Urinary bladder (tissue), 4 donors: ENCODE measurements at places on chromosomes 12 and 14. TPM values are rescaled to one million over a fixed set of nuclear protein-coding genes. Genes with fewer than 3 reads are reported as not detected.
A peak's percentile ranks its signal among the peaks of the same experiment; 100 is the strongest.

- DNase-seq = no peak
These were observed 145.2 kb upstream of the KRR1 start for GRCh38 chr12:75656648-75657047.

DNA sequence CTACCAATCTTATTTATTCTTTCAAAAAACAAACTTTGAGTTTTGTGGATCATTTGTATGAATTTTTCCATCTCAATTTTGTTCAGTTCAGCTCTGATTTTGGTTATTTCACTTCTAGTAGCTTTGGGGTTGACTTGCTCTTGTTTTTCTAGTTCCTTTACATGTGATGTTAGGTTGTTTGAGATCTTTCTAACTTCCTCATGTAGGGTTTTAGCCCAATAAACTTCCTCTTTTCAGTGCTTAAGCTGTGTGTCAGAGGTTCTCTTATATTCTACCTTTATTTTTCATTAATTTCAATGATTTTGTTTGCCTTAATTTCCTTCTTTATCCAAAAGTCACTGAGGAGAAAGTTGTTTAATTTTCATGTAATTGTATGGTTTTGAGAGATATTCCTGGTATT, 860.4 kb upstream of the FBXO33 start:
- no peak for DNase-seq

GRCh38 chr14:68522510-68523325, 270.1 kb downstream of the ZFP36L1 start:
- no peak for DNase-seq

- no peak for DNase-seq
These were observed 31.4 kb downstream of the MAP1LC3B2 start for GRCh38 chr12:116590561-116590960.

- no peak for DNase-seq
These were observed 201.2 kb downstream of the DPF3 start for GRCh38 chr14:72692696-72693095.

GRCh38 chr12:52342781-52343490, 21.7 kb upstream of the KRT83 start:
- no peak for DNase-seq

GRCh38 chr12:49671031-49671765, 36.0 kb downstream of the FMNL3 start:
- no peak for DNase-seq

DNA sequence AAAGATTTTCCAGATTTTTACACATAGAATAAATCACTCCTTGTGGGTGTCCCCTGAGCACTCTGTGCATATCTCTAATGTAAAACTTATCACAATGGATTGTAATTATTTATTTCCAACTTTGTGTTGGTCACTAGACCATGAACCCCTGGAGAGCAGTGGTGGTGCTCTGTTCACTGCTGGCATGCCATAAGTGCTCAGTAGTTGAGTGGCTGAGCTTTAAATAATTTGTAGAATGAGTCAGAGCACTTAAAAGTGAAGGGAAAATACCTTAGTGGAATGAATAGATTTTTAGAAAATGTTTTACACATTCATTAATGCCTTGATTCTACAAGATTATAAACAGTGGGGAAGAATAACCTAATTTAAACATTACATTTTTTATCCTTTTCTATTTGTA, 6.3 kb downstream of the MGAT4C start:
- no peak for DNase-seq

DNA sequence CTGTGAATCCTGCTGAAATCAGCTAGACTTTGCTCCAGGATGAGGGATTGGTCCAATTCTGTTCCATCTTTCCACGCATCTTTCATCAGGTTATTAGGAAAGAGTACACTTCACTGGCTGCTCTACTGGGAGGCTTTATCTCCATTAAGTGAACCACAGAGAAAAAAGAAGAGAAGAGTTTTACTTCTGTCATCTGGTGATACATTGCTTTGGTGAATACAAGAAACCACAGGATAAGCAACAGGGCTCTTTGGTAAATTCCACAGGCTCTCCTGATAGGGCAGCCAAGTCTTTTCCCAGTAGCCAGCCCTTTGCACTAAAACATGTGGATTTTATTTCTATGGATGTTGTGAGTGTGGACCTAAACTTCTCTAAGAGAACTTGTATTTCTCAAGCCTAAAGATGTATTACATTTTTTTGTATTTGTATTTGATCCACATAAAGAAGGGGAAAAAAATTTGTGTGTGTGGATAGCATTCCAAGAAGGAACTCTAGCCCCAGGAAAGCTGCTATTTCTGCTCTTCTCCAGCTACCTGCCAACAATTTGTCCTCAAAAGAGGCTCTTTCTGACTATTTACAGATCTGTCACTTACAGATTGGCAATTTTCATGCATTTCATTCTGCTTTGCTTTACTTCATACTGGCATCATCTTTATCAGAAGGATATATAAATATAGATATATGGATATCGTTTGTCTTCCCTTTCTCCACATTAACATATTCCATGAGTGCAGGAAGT, 1117.6 kb upstream of the TMEM132C start:
- DNase-seq = no peak

GRCh38 chr14:71739273-71739990, 192.8 kb upstream of the RGS6 start:
- peak; percentile 68 for DNase-seq

GRCh38 chr14:33499687-33500086, 451.2 kb downstream of the EGLN3 start:
- DNase-seq = no peak

- DNase-seq = no peak
These were observed 88.3 kb downstream of the FIGNL2 start for GRCh38 chr12:51760231-51760630.

- no peak for DNase-seq
These were observed 32.1 kb downstream of the CRACR2A start for GRCh38 chr12:3720772-3721171.

GRCh38 chr12:104248444-104248843, 32.9 kb downstream of the TXNRD1 start:
- no peak for DNase-seq

DNA sequence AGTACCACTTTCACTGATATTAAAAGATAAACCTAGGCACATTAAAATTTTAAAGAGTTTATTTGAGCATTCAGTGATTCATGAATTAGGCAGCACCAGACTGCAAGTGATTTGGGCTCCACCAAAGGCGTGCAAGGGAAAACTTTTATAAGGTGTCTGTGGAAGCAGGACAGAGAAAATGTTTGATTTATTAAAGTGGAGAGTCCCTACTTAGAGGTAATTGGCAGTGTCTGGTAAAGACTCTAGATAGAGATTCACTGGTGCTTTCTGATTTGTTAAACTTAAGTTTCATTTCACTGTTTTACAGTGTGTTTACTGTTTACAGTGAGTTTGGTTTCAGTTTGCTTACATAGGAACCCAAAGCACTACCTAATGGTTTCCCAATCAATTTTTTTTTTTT, 72.8 kb downstream of the ANKS1B start:
- DNase-seq = no peak

DNA sequence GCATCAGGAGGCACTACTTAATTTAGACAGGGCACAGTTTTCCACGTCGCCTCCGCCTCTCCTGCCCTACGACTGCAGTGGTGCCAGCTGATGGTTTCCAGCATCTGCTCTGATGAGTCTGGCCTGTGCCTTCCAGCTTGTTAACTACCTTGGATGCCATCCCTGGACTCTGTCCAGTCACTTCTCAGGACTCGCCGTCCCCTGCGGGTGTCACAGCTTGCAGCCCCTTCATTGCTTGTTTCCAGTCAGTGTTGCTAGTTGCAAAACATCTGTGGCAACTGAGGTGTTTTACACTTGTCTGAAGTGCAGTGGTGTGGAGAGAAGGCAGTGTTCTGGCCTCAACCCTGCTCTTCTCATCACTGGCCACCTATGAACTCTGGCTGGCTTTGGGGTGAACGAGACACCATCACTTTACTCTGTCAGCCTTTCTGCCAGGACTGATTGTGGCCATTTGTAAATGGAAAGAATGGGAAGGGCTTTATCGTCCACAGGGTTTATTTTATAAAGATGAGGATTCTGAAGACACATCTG, 8.3 kb downstream of the ADGRD1 start:
- no peak for DNase-seq

- no peak for DNase-seq
These were observed 40.5 kb downstream of the GALC start for GRCh38 chr14:87952307-87953094.

- no peak for DNase-seq
These were observed 219.2 kb downstream of the TMEM121 start for GRCh38 chr14:105745433-105746123.

GRCh38 chr12:122021822-122022392, at the start of gene BCL7A:
Gene BCL7A (plus strand): TSS chr12:122021884. CDS start chr12:122022092, 208 bp downstream.
- peak; percentile 51 for DNase-seq

DNA sequence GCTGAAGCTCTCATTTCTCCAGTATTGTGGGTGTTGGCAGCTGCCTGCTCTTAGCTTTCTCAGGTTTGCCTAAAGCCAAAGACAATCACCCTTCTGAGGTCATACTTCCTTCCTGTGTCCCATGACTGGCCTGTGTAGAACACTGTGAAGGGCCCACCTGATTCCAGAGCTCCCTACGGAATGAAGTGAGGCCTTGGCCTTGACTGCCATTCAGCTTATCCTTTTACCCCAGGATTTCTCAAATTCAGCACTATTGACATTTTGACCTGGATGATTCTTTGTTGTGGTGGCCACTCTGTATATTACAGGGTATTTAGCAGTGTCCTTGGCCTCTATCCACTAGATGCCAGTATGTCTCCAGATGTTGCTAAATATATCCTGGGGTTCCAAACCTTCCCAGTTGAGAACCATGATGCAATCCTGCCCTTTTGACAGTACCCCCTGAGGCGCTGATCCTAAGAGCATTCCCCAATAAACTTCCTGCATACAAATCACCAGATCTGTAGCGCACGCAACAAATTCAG, 112.3 kb upstream of the KRR1 start:
- DNase-seq = no peak

DNA sequence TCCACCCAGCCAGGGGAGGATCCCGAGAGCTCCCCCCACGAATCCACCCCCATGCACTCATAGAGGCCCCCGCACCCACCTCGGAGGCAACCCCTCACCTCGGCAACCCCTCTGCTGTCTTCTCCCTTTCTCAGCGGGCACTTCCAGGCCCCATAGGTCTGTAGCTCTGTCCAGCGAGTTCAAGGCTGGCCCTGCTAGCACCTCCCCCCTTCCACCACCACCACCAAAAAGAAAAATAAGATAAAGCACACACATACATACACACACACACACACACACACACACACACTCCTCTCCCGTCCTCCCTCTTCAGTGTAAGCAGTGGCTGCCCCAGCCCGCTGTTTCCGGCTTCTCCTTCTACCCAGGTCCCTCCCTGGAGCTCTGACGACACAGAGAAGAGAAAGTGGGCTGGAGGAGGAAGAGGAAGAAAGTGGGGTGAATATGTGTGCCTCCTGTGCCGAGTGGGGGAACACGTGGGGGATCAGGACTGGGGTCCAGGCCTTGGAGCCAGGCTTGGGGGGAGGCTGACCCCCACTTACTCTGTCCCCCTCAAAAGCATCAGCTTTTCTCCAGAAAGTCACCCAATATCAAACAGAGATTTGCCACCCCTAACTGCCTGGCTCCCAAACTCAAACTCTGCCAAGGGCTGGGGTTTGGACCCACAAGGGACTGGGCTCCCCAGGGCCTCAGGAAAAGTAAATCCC, at the start of gene STAT6:
Gene STAT6 (minus strand): TSS at position 332 of the 704 bp plus-strand sequence. CDS start 3,084 bp downstream, outside the sequence.
- DNase-seq = peak; percentile 69

- DNase-seq = no peak
These were observed 137.5 kb downstream of the DYRK2 start for GRCh38 chr12:67786086-67786485.

DNA sequence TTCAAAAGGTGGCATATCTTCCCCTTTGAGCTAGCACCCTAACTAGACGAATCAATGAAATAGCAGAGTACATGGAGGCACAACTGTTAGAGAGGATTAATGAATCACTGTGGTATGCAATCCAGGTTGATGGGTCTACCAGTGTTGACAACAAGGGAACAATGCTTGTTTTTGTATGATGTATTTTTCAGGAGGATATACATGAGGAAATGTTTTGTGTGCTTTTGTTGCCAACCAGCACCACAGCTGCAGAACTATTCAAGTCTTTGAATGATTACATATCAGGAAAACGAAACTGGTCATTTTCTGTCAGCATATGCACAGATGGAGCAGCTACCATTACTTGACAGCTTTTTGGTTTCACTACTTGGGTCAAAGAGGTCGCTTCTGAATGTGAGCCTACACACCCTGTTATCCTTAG, 142.6 kb downstream of the GPHN start:
- no peak for DNase-seq

DNA sequence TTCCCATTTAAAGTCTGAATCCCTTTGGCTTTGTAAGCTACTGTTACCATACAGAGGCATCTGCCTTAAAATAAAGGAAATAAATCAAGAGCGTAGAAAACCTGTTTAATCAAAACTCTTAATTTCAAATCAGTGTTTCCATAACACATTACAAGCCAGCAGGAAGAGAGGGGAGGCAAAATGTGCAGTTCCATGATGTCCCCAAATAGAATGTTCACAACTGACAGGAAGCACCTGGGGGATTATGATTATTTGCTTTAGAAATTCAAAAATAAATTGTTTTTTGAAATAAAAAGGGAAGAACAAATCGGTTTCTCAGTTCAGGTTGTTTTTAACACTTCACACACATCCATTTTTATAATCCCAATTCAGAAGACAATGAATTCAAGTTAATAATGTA, 21.4 kb downstream of the SOCS2 start:
- DNase-seq = no peak

- DNase-seq = no peak
These were observed 175.5 kb downstream of the AACS start for GRCh38 chr12:125240717-125241116.

GRCh38 chr12:114665411-114666260, 18.3 kb downstream of the TBX3 start:
- no peak for DNase-seq

GRCh38 chr12:107318806-107319532, 225.6 kb upstream of the CRY1 start:
- no peak for DNase-seq

GRCh38 chr12:70365648-70366518, at the start of gene KCNMB4:
Gene KCNMB4 (plus strand): TSS chr12:70366290. CDS start chr12:70366735, 445 bp downstream.
- DNase-seq = no peak

Gene SALL2
- 11.9 TPM for polyA plus RNA-seq

Gene PPP1R36
- polyA plus RNA-seq = 0.57 TPM

Gene EIF2S3B
- polyA plus RNA-seq = 1.6 TPM

Gene KLRC3
- 0.49 TPM for polyA plus RNA-seq

Gene GLIPR1L1
- polyA plus RNA-seq = not detected

Gene TDG
- polyA plus RNA-seq = 11.2 TPM

Gene OR10AD1
- polyA plus RNA-seq = not detected

Gene SYNDIG1L
- polyA plus RNA-seq = 0.19 TPM

Gene PTPN21
- 14.5 TPM for polyA plus RNA-seq

Gene LRFN5
- 12.7 TPM for polyA plus RNA-seq

Gene VRTN
- not detected for polyA plus RNA-seq

Gene MUCL1
- not detected for polyA plus RNA-seq

Gene PLA2G1B
- polyA plus RNA-seq = 0.60 TPM

Gene CPNE8
- polyA plus RNA-seq = 10.1 TPM
